ENCODE measurements at places on chromosomes 16 and 17.
A peak's percentile ranks its signal among the peaks of the same experiment; 100 is the strongest.

- no peak for DNase-seq
Measured at GRCh38 chr17:42421507-42422338, 1.3 kb downstream of the CAVIN1 start.

GRCh38 chr16:16101585-16101984 lies 121.7 kb downstream of the ABCC6 start:
- DNase-seq: no peak

- no peak for DNase-seq
Measured at GRCh38 chr16:57514791-57515600, 21.4 kb downstream of the CCDC102A start.

DNA sequence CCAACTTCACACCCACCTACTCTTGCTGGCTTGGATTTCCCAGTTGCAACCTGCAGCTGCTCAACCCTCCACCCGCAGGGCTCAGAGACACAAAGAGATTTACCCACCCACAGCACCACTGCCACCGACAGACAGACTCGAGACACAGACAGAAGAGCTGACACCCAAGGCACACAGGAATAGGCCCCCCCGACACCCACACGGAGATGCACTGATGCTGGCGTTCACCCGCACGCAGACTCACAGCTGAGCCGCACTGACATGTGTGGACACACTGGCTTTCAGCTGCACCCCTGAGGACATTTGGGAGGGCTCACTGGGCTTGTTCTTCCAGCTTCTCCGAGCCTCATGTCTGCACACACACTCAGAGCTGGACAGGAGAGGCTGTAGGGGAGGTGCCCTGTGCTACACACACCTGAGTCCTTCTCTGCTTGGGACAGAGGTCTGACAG lies 8.2 kb downstream of the STX1B start:
- DNase-seq: no peak

GRCh38 chr16:16001596-16002255 lies 52.3 kb downstream of the ABCC1 start:
- DNase-seq: no peak

DNA sequence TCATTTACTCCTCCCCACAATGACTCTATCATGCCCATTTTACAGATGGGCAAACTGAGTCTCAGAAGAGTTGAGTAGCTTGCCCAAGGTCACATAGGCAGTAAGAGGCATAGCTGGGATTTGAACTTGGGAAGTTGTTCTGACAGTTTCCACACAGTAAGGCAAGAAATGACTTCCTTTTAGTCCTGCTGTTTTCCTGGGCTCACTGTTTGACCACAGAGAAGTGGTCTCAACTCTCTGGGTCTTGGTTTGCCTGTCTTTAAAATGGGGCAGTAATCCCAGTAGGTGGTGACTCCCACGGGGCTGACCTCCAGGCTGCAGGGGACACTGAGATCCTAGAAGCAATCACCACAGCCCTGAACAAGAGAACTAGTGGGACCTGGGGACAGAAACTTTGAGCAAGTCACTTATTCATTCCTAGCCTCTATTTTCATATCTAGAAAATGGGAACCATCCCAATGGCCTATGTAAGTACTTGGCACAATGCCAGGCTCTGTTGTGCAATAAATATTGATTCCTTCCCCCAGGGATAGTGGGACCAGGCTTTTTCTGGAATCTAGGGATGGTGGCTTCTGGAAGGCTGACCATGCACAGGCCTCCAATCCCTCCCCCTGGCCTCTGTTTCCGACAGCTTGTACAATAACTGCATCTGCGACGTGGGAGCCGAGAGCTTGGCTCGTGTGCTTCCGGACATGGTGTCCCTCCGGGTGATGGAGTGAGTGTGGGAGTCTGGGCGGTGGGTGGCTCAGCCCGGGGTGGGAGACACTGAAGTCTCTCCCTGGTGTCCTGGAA lies 20.5 kb downstream of the DEXI start:
- no peak for DNase-seq

- no peak for DNase-seq
Measured at GRCh38 chr17:39222866-39223834, 2.6 kb downstream of the STAC2 start.

GRCh38 chr17:43411369-43411677 lies 12.5 kb downstream of the ARL4D start:
- DNase-seq: no peak

DNA sequence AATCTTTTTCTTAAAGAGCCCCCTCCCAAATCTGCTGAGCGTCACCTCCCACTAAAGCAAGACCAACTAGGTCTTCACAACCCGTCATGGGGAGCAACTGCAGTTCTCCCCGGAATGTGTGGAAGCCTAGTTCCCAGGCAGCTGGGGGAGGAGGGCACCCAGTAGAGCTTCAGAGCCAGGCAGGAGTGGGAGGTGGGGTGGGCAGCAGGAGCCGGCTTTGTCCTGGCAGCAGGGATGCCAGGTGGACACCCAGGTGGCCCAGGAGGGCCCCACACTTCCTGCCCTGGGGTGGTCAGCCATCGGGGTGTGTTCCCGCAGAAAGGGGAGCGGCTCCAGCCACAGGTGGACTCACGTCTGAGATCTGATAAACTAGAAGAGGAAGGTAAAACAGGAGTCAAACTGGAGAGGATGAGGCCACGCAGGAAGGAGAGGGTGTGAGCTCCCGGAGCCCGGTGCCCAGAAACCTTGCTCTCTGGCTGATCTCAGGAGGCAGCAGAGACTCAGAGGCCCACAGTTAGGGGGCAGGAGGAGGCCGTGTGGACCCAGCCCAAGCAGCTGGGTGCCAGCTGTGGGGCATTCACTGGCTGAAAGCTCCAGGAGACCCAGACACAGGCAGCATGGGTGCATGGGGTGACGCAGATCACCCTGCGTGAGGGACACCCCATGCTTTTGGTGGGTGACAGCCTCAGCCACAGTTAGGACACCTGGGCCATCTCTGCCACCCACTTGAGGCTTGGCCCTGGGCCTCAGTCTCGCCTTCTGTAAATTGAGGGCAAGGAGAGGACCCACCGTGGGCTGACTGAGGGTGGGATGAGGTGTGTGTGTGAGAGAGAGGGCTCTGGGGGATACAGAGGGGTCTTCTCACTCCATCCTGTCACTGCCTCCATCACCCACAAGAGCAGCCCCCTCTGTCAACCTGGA lies 260.8 kb upstream of the TNRC6C start:
- no peak for DNase-seq

GRCh38 chr16:16017812-16018211 lies 68.4 kb downstream of the ABCC1 start:
- no peak for DNase-seq

- DNase-seq: no peak
Measured at GRCh38 chr16:14667347-14668266, 26.5 kb downstream of the PLA2G10 start.

GRCh38 chr16:23185656-23186055 lies 3.1 kb downstream of the SCNN1G start:
- no peak for DNase-seq

- DNase-seq: no peak
Measured at GRCh38 chr17:72788950-72789585, 303.4 kb downstream of the SLC39A11 start.

GRCh38 chr16:23504453-23505179 lies 5.7 kb downstream of the GGA2 start:
- peak; percentile 80 for DNase-seq

DNA sequence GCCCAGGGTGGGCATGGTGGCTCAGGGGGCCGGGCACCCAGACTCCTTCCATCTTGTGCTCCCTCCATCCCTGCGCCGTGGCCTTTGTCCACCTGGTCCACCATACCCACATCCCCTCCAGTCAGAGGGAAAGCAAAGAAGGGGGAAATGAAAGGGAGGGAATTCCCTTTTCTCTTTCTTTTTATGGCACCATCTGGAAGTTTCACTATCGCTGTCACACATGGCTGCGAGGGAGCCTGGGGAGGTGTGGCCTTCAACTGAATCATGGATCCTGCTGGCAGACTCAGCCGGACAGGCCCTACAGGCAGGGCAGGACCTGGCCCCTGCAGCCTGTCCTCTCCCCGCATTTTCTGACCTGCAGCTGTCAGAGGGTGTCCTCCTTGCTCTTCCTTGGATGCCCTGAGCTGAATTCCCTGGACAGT lies 6.2 kb downstream of the SLC12A3 start:
- DNase-seq: no peak

Measured in stimulated activated naive CD4-positive, alpha-beta T cell treated with Interleukin-2 at 50 U/mL for 16 hours (primary cell).